HFFc6 (cell line): ENCODE measurements at places on chromosomes 4 and X.

- no peak for DNase-seq
Measured at GRCh38 chr4:46392421-46392820, 2.5 kb upstream of the GABRA2 start.

- DNase-seq = peak; percentile 80
Measured at GRCh38 chr4:16516796-16517439, 290.6 kb upstream of the TAPT1 start.

DNA sequence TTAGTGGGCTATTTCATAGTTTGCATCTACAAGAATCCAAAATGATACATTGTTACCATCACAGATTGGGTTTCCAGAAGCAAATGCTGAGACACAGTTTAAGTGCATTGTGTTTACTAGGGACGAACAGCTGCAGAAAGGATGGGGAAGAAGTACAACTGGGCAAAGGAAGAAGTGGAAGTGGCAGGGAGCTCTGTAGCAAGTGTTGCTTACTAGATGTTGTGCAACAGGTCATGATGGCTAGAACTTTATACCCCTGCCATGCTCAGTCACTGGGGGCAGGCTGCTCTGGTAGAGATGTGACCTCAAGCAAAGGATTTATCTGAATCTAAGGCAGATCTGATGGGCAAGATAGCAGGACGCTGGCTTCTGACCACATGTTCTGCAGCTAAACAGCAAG, 76.1 kb upstream of the EMCN start:
- no peak for DNase-seq

- no peak for DNase-seq
Measured at GRCh38 chr4:129208481-129208880, 112.5 kb downstream of the C4orf33 start.

GRCh38 chr4:121477480-121477879, 96.7 kb upstream of the QRFPR start:
- DNase-seq = no peak

DNA sequence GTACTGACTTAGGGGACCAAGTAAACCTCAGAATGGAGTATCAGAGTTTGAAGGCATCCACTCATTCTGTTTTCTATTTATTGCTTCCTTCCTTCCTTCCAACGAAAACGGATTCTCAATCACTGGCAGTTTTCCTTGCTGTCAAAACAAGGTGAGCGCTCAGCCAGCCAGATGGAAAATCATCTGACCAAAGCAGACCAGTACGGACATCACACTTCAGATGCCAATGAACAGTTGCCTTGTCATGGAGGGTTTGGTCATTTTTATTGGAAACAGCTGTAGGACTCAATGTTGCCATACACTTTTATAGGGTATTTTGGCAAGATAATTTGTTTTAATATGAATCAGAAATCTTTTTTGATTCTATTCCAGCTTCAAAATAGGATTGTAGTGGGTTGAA, 16.6 kb downstream of the GEMIN8 start:
- DNase-seq = peak; percentile 18

- DNase-seq = no peak
Measured at GRCh38 chr4:74665876-74666275, 128.4 kb downstream of the BTC start.

- no peak for DNase-seq
Measured at GRCh38 chrX:66698273-66699204, 59.7 kb upstream of the EDA2R start.

GRCh38 chrX:39492497-39493162, 605.1 kb downstream of the BCOR start:
- no peak for DNase-seq

GRCh38 chr4:3736806-3737205, 29.4 kb upstream of the ADRA2C start:
- no peak for DNase-seq

GRCh38 chr4:93897559-93897958, 69.0 kb downstream of the ATOH1 start:
- no peak for DNase-seq
